Activated B cell treated with CpG ODN at 0.5 μM for 24 hours (primary cell): ENCODE measurements at places on chromosomes 3 and 15. TPM values are rescaled to one million over a fixed set of nuclear protein-coding genes. Genes with fewer than 3 reads are reported as not detected.

Gene IL17RD
- not detected in 2 replicates for total RNA-seq

Gene KLHL40
- total RNA-seq = not detected in 2 replicates

Gene ARGFX
- not detected in 2 replicates for total RNA-seq

Gene STAG1
- total RNA-seq = 47.0 and 57.1 TPM in 2 replicates

Gene FNDC3B
- total RNA-seq = 8.0 and 9.3 TPM in 2 replicates

Gene BMF
- 353 and 376 TPM in 2 replicates for total RNA-seq

Gene ZPLD1
- not detected in 2 replicates for total RNA-seq

Gene CLDN16
- total RNA-seq = not detected in 2 replicates

Gene FOXB1
- total RNA-seq = not detected in 2 replicates

Gene NPAP1
- not detected in 2 replicates for total RNA-seq

Gene RHOV
- 0.27 TPM in 1 of 2 replicates, not detected in the other for total RNA-seq

Gene P2RY12
- 0.58 and 0.64 TPM in 2 replicates for total RNA-seq

Gene CD200R1
- total RNA-seq = 3.3 and 4.1 TPM in 2 replicates

Gene FSIP1
- 0.32 and 0.53 TPM in 2 replicates for total RNA-seq

Gene PRR20G
- not detected in 2 replicates for total RNA-seq

Gene CASR
- 0.02 TPM in 1 of 2 replicates, not detected in the other for total RNA-seq

Gene GOLGA6B
- not detected in 2 replicates for total RNA-seq
